ENCODE measurements at places on chromosomes 6 and 20.
A peak's percentile ranks its signal among the peaks of the same experiment; 100 is the strongest.

GRCh38 chr6:7819431-7820015 lies 91.1 kb downstream of the TXNDC5 start:
- no peak for DNase-seq

- DNase-seq: no peak
Measured at GRCh38 chr6:48844696-48845095, 618.4 kb downstream of the MMUT start.

DNA sequence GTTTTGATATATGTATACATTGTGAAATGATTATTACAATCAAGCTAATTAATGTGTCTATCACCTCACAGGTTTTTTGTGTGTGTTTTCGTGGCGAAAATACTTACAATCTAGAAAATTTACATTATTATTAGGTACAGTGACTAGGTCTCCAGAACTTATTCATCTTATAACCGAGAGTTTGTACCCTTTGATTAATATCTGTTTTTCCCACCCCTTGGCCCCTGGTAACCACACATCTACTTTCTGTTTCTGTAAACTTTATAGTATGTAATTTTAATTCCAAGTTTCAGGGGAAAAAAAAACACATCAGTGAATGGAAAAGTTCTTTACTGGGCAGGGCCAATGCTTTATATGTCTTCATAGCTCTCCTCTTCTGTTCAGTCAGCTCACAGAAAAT lies 131.4 kb downstream of the LMBRD1 start:
- DNase-seq: no peak

GRCh38 chr20:46757754-46758678 lies 48.6 kb downstream of the SLC2A10 start:
- DNase-seq: peak; percentile 16

DNA sequence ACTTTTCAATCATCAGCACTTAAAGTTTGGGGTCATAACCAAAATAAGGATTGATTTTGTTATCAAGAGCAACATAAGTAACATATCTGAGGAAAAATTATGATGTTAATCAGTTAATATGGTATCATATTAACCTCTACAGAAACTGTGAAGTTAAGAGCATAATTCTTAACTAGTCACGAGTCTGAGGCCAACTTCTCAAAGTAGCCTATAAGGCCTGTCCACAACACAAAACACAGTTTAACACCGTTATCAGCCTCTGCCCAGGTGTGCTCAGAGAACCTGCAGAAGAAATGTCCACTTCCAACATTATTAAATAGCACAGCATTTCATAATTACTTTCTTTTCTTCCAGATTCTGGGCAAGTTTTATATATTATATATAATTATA lies 1.1 kb downstream of the STX7 start:
- DNase-seq: no peak

DNA sequence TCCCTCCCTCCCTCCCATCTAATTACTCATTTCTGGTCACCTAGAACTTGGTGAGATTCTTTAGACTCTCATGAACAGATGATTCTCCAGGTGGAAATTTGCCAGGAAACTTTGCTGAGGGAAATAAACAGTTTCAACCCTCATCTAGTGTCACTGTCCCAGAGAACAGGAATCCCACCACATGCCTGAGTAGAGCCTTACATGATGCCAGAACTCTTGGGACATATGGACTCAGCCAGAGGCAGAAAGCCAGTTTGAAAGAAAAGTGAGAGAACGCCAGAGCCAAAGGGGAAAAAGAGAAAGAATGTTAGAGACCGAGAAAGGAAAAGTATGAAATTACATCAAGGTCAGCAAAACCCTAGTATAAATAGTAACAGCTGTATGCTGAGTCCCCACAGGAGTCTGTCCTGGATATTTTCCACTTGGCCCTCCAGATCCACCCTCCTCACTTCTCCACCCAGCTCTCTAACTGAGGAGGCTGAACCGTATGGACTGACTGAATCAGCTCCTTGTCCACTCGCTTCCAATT lies 127.5 kb upstream of the COL21A1 start:
- no peak for DNase-seq

- no peak for DNase-seq
Measured at GRCh38 chr6:56890683-56891429, 64.1 kb upstream of the BEND6 start.

DNA sequence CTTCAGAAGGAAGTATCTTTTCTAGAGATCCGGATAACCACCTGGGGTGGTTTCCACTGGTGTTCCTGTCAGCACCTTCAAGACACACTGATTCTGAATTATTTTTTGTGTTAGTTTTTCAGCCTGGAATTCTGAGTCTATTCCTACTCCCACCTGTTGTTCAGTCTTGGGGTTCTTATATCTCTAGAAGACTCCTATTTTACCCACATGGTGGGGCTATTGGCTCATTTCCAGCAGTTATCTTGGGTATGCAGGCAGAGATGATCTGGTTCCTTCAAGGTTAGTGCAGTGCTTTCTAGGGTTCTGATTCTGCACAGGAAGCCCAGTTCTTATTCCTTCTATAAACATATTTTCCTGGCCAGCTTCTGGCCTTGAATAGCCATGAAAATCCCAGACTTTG lies 175.6 kb upstream of the PDE7B start:
- peak; percentile 16 for DNase-seq

- DNase-seq: no peak
Measured at GRCh38 chr20:11195169-11195568, 521.4 kb upstream of the JAG1 start.

GRCh38 chr6:113830140-113830539 lies 27.0 kb upstream of the MARCKS start:
- no peak for DNase-seq

- DNase-seq: no peak
Measured at GRCh38 chr6:150336299-150336698, 32.5 kb upstream of the IYD start.

- DNase-seq: no peak
Measured at GRCh38 chr6:111995404-111995803, 58.5 kb upstream of the CCN6 start.

GRCh38 chr6:138115201-138115600 lies 8.0 kb upstream of the PERP start:
- no peak for DNase-seq

DNA sequence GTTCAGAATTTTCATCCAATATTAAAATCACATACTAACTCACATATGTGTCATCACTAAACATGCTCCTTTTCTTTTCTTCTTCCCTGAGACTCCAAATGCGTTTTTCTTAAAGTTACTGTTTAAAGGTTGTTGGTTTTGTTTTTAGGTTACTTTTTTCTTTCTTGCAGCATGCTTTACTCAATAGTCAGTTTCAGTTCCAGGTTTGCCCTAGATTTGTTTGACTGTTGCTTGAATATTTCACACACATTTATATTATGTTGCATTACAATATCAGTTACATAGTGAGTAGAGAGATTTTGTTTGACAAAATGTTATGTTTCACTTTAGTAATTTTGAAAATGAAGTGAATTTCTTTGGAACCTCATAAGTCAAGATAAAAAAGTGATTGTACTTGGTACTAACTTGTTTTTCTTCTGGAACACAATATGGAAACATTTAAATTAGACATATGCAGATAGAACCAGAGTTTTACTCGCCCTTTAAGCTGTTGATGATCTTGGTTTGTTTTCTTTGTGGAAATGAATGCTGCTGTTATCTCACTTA lies 27.3 kb downstream of the FNDC1 start:
- DNase-seq: no peak

DNA sequence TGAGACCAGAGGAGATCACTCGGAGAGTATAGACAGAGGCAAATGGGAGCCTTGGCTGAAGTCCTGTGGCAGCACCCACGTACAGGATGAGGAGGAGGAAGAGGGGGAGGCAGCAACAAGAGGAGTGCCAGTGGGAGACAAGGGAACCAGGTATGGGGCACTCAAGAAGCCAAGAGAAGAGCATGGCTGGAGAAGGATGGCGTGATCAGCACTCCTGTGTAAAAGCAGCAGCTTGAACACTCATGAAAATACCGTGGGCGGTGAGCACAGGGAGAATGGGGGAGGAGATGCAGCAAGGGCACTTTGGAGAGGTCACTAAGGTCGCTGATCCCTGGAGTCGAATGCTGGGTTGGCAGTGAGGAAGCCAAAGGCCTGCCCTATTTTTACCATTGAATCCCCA lies 51.2 kb upstream of the PRND start:
- DNase-seq: no peak
